ENCODE measurements at places on chromosomes 5 and 9. TPM values are rescaled to one million over a fixed set of nuclear protein-coding genes. Genes with fewer than 3 reads are reported as not detected.

DNA sequence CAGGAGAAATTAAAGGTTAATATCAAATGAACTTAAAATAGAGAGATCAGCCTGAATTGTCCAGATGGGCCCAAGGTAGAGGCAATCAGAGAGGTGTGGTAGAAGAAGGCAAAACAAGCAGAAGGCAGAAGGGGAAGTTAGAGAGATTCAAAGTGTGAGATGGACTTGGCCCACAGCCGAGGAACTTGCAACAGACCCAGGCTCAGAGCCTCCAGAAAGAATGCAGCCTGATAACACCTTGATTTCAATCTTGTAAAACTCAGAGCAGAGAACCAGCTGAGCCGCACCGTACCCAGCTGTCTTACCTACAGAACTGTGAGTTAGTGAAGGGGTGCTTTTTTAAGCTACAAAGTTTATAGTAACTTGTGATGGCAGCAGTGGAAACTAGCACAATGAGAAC is 190.9 kb downstream of the RFK start:
- H3K27me3 ChIP-seq, result no peaks in the 10 kb centered on the region
- H3K4me1 ChIP-seq, result peaks cover 12% of the 10 kb centered on the region
- H3K27ac ChIP-seq, result no peak overlapping the region
- no peak for DNase-seq

DNA sequence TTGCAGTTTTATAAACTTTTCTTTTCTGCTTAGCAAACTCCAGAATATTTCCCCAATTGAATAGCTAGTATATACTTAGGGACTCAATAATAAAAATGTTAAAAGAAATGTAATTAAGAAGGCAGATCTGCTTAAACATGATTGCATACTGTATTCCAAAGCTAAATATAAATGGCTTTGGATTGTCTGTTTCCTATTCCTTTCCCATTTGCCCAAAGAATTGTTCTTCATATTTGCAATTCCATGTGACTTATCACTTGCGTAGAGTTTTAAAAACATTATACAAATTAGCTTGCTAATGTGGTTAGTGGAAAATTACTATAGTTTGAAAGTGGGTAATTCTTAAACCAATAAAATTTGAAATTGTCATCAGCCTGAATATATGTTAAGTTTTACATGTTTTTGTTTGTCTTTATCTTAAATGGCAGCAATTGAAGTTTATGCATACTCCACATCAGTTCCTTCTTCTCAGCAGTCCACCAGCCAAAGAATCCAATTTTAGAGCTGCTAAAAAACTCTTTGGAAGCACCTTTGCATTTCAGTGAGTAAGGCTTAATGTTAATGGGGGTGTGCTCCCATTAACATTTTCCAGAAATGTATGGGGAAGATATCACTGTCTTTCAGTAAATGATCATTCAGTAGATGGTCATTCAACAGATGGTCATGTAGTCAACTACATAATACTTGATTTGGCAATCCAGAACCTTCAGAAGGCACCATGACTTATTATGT is 161.2 kb downstream of the PARP8 start:
- no peaks in the 10 kb centered on the region for H3K27me3 ChIP-seq
- no peak overlapping the region for H3K4me3 ChIP-seq

- no peak overlapping the region for H3K4me3 ChIP-seq
- peaks cover 27% of the 10 kb centered on the region for H3K36me3 ChIP-seq
- H3K4me1 ChIP-seq, result peaks cover 24% of the 10 kb centered on the region
- no peak for DNase-seq
- H3K27me3 ChIP-seq, result no peaks in the 10 kb centered on the region
Observed at GRCh38 chr5:136676685-136677084, 311.3 kb upstream of the TRPC7 start.

DNA sequence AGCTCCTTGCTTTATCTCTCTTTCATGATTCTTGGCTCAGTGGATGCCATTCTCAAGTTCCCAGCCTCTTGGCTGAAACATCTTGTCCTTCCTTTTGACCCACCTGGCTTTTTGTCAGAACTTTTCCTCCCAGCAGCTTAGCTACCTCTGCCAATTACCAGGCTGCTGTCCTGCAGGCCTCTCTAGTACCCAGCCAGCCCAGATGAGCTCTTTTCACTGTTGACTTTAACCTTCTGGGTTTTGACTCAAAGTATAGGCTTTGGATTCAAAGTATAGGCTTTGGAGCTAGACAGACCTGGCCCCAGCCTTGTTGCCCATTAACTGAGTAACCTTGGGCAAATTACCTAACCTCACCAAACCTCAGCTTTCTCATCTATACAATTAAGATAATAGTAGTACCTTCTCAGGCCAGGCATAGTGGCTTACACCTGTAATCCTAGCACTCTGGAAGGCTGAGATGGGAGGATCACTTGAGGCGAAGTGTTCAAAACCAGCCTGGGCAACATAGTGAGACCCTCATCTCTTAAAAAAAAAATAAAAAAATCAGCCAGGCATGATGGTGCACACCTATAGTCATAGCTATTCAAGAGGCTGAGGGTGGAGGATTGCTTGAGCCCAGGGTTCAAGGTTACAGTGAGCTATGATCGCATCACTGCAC is 6.6 kb upstream of the TMEFF1 start:
- no peak overlapping the region for H3K27ac ChIP-seq
- H3K36me3 ChIP-seq, result no peaks in the 10 kb centered on the region
- no peak overlapping the region for H3K4me3 ChIP-seq
- no peak for DNase-seq
- H3K27me3 ChIP-seq, result no peaks in the 10 kb centered on the region

DNA sequence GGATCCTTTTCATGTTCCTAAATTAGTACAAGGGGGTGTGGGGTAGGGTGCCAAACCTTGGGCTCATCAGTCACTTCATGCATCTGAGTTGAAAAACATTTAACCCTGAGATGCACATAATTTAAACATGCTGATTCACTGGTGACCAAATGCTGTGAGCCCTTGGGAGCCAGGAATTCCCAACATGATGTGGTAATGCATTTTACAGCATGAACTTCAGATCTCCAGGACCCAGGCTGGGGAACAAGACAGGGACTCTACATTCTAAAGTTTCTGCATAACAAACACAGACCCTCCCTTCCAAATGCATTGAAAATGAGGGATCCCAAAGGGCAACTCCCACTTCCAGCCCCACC is 322.2 kb downstream of the NDUFS4 start:
- H3K36me3 ChIP-seq, result no peaks in the 10 kb centered on the region
- no peaks in the 10 kb centered on the region for H3K27me3 ChIP-seq
- DNase-seq, result peak; percentile 23
- H3K4me3 ChIP-seq, result no peak overlapping the region
- peaks cover 68% of the 10 kb centered on the region for H3K4me1 ChIP-seq

IL4 gene
- not detected for total RNA-seq

PRDM9 gene
- total RNA-seq, result not detected

DNA sequence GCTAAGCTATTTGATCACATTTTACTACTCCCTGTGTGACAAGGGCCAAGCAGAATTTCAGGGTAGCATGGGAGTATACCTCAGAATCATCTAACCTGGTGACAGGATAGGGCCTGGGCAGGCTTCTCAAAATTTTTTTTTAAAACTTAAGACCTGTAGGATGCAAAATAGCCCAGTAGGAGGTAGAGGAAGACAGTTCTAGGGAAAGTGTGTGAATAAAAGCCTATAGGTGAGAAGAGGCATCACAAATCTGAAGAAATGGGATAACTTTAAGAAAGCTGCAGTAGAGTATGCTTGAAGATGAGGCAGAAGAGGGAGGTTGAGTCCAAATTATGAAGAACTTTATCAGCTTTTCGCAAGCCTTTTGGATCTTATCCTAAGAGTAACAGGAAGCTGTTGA is 32.3 kb downstream of the CNTRL start:
- no peak for DNase-seq
- H3K4me3 ChIP-seq, result no peak overlapping the region
- H3K27me3 ChIP-seq, result no peaks in the 10 kb centered on the region
- H3K36me3 ChIP-seq, result peaks cover 8% of the 10 kb centered on the region

DNA sequence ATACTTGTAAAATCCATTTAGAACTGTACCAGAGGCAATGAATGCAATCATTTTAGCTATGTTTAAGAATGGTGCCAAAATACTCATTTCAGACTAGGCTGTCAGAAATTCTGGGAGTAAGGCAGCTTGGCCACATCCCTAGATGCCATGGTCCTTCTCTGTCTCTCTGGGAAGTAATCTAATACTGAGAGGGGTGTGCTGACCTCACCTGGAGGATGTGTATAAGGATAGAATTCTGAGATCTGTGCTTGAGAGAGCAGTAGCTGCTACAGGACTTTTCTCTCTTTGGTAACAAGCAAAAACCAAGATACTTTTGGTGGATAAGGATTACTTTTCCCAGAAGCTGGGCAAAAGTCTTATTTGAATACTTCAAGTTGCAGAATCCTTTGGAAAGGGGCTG is 68.1 kb upstream of the MRPS30 start:
- H3K27me3 ChIP-seq, result no peaks in the 10 kb centered on the region
- peaks cover 5% of the 10 kb centered on the region for H3K4me1 ChIP-seq
- no peaks in the 10 kb centered on the region for H3K36me3 ChIP-seq
- no peak for DNase-seq
- H3K27ac ChIP-seq, result no peak overlapping the region

GRCh38 chr5:22471154-22471553 is 382.0 kb downstream of the CDH12 start:
- no peak overlapping the region for H3K4me3 ChIP-seq
- H3K27me3 ChIP-seq, result no peaks in the 10 kb centered on the region
- DNase-seq, result no peak
- H3K27ac ChIP-seq, result no peak overlapping the region
- no peaks in the 10 kb centered on the region for H3K36me3 ChIP-seq
- H3K4me1 ChIP-seq, result no peaks in the 10 kb centered on the region

- H3K36me3 ChIP-seq, result no peaks in the 10 kb centered on the region
- peak overlapping the region; percentile 68 for H3K27ac ChIP-seq
- no peaks in the 10 kb centered on the region for H3K27me3 ChIP-seq
- peak; percentile 48 for DNase-seq
- H3K4me3 ChIP-seq, result no peak overlapping the region
- peaks cover 12% of the 10 kb centered on the region for H3K4me1 ChIP-seq
Observed at GRCh38 chr5:168865968-168866367, 286.8 kb upstream of the PANK3 start.

DNA sequence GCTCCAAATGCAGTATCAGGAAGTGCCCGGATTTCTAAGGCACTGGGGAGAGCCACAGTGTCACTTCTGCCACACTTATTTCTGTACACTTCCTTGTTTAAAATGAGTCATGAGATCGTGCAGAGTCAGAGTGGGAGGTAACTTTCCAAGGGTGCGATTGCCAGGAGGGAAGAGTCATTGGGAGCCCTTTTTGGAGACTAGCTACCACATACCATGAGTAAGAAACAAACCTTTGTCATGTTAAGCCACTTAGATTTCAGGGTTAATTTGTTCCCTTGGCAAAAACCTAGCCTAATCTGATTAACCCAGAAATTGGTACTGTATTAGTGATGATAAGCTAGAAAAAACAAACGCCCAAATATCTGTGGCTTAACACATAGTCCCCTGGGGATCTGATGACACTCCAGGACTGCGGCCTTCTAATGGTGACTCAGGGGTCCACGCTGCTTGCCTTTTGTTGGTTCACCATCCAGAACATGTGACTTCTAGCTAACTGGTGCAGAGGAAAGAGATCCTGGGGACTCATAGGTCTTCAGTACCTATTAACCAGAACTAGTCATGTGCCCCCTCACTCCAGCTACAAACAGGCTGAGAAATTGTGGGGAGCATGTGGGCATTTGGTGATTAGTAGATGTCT is 48.6 kb upstream of the TLE1 start:
- no peaks in the 10 kb centered on the region for H3K36me3 ChIP-seq
- peaks cover 8% of the 10 kb centered on the region for H3K4me1 ChIP-seq
- DNase-seq, result no peak
- no peaks in the 10 kb centered on the region for H3K27me3 ChIP-seq
- H3K4me3 ChIP-seq, result no peak overlapping the region
- H3K27ac ChIP-seq, result no peak overlapping the region

LMX1B gene
- 12.4 TPM for total RNA-seq

LRRTM2 gene
- total RNA-seq, result not detected

DNA sequence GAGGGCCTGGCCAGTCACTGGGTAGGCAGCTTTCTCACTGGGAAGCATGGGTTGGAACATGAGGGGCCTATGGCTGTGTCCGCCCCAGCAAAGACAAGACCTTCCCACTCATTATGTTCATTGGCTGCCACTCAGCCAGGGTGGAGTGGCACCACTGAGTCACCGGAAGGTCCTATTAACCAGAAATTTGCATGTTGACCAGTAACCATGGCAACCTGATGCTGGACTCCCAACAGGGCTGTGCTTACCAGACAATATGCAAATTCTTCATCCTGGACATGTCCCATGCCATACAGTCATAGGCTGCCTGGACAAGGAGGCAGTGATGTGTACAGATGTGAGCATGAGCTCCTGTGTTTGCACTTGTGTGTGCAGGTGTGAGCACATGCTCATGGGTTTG is 66.7 kb downstream of the PSD2 start:
- no peak overlapping the region for H3K27ac ChIP-seq
- peaks cover 12% of the 10 kb centered on the region for H3K4me1 ChIP-seq
- peaks cover 6% of the 10 kb centered on the region for H3K27me3 ChIP-seq
- H3K4me3 ChIP-seq, result no peak overlapping the region

KLF4 gene
- 5.9 TPM for total RNA-seq

DNA sequence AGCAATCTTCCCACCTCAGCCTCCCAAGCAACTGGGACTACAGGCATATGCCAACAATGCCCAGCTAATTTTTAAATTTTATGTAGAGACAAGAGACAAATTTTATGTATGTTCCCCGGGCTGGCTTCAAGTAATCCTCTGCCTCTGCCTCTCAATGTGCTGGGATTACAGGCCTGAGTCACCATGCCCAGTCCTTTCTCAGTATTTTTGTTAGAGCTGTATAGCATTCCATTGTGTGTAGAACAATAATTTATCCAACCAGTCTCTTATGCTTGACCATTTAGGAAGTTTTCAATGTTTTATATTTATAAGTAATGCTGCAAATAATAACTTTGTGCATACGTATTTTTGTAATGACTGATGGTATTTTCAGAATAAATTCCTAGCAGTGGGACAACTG is 38.9 kb upstream of the CTXN3 start:
- H3K27ac ChIP-seq, result no peak overlapping the region
- H3K36me3 ChIP-seq, result no peaks in the 10 kb centered on the region
- H3K4me3 ChIP-seq, result no peak overlapping the region
- H3K27me3 ChIP-seq, result no peaks in the 10 kb centered on the region

GRCh38 chr9:105027084-105027483 is 99.1 kb upstream of the ABCA1 start:
- DNase-seq, result no peak
- H3K4me1 ChIP-seq, result peaks cover 5% of the 10 kb centered on the region
- H3K4me3 ChIP-seq, result no peak overlapping the region
- H3K36me3 ChIP-seq, result no peaks in the 10 kb centered on the region
- no peaks in the 10 kb centered on the region for H3K27me3 ChIP-seq
- H3K27ac ChIP-seq, result no peak overlapping the region

SNX2 gene
- 68.9 TPM for total RNA-seq

FCHO2 gene
- 14.9 TPM for total RNA-seq

DNA sequence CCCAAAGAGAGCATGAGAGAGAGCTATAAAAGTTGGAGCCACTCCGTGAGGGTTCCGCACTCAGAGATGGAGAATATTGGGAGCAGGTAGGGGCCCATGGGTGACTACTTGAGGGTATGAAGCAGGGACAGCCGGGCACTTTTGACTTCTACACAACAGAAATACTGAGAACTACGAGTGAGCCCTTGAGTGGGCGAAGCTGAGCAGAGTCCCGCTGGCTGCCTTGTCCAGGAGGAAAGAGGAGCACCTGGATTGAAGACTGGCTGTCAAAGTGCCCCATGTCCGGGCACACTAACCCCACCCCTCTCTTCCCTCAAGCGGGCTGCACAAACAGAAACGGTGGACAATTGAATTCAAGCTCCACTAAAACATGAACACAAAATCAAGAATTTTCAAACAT is 33.6 kb downstream of the FYB1 start:
- no peak for DNase-seq
- no peaks in the 10 kb centered on the region for H3K36me3 ChIP-seq
- no peaks in the 10 kb centered on the region for H3K27me3 ChIP-seq
- H3K4me1 ChIP-seq, result no peaks in the 10 kb centered on the region
